Activated naive CD4-positive, alpha-beta T cell (primary cell): ENCODE measurements at places on chromosomes 6 and 20.

- no peak for DNase-seq
These were observed 154.2 kb upstream of the MAFB start for GRCh38 chr20:40843251-40843650.

DNA sequence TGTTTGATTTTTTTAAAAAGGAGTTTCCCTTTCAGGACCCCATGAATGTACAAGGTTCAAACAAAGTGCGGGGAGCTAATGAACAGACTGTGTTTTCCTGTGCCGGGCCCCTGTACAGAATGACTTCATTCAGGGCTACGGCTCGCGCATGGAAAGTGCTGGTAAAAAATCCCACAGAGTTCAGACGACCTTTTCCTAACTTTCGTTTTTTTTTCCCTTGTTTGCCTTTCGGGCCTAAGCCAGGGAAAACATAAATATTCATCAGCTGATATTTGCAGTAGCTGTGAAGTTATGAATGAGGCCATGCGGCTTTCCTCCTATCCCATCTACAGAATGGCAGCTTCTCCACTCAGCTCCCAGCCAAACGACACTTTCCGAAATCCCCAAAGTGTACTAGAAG, 74.0 kb downstream of the HAO1 start:
- no peak for DNase-seq

DNA sequence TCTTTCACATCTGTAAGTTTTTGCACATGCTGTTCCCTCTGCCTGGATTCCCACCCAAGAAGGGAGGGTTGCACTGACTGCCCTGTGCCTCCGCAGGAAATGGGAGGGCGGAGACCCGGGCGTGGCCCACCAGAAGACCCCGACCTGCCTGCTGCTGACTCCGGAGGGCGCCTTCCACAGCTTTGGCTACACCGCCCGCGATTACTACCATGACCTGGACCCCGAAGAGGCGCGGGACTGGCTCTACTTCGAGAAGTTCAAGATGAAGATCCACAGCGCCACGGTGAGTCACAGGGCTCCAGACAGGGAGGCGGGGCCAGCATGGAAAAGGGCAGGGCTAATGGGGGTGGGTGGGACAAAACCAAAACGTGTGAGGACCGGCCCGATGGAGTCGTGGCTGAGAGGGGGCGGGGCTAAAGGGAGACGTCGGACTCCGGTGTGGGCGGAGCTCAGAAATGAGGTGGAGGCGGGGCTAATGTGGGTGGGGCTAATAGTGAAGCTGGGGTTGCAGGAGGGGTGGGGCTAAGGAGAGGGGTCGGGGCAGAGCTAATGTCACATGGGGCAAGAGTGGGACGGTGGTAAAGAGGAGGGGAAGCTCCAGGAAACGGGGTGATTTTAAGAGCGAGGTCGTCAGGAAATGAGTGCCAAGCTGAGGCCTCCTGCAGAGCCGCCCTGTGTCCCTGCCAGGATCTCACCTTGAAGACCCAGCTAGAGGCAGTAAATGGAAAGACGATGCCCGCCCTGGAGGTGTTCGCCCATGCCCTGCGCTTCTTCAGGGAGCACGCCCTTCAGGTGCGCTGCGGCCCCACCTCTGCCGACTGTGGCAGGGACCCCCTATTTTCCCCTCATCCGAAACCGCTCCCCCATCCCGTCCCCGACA, 12.6 kb downstream of the HSPA12B start:
- DNase-seq: peak; percentile 55

DNA sequence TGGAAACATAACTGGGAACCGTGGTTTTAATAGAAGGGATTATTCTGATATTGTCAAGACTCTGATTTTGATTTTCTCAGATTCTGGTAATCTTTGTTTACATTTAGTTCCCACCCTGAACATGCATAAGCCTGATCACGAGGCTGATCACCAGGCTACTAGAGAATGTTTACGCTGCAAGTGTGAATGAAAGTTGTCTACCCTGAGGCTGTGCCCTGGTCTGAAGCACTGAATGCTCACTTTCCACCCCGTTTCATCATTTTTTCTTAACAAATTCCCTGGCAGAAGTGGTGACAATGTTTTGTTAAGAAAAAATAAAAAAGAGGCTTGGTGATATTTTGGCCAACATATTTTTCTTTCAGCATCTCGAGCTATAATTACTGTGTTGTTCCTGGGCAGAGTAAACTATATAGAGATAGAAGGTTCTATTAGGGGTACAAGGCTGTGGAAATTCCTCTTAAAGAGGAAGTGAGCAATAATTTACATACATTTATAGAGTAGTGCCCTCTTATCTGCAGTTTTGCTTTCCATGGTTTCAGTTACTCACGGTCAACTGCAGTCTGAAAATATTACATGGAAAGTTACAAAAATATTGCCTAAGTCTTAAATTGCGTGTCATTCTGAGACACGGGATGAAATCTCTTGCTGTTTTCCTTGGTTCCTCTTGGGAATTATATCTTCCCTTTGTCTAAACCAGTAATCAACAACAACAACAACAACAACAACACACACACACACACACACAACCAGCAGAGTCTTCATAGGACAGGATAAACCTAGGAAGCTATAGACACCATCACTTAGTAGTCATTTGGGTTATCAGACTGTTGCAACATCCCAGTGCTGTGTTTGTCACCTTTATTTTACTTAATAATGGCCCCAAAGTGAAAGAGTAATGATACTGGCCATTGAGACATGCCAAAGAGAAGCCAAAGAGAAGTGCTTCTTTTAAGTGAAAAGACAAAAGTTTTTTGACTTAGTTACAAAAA, 566.6 kb upstream of the CITED2 start:
- no peak for DNase-seq

GRCh38 chr20:52763321-52763853, 208.8 kb upstream of the TSHZ2 start:
- no peak for DNase-seq

DNA sequence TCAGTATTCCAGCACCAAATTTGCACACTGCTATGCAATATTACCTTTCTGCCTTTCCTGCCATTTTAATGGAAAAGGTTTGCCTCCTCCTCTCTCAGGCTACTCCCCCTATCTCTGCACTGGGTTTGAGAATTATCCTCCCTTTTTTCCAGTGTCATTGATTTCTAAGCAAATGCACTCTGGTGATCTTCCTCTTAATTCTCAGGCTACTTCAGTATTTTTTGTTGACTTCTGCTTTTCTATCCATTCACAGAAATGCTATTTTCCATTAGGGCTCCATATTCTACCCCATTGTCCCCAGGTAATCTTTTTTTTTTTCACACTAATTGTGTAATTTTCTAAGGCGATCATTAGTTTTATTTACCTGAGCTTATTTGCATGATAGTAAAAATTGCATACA, 144.0 kb downstream of the GJA1 start:
- no peak for DNase-seq

GRCh38 chr6:30885999-30886896, 1.9 kb downstream of the DDR1 start:
- DNase-seq: no peak

GRCh38 chr20:41169791-41170351, 32.5 kb downstream of the PLCG1 start:
- DNase-seq: no peak

DNA sequence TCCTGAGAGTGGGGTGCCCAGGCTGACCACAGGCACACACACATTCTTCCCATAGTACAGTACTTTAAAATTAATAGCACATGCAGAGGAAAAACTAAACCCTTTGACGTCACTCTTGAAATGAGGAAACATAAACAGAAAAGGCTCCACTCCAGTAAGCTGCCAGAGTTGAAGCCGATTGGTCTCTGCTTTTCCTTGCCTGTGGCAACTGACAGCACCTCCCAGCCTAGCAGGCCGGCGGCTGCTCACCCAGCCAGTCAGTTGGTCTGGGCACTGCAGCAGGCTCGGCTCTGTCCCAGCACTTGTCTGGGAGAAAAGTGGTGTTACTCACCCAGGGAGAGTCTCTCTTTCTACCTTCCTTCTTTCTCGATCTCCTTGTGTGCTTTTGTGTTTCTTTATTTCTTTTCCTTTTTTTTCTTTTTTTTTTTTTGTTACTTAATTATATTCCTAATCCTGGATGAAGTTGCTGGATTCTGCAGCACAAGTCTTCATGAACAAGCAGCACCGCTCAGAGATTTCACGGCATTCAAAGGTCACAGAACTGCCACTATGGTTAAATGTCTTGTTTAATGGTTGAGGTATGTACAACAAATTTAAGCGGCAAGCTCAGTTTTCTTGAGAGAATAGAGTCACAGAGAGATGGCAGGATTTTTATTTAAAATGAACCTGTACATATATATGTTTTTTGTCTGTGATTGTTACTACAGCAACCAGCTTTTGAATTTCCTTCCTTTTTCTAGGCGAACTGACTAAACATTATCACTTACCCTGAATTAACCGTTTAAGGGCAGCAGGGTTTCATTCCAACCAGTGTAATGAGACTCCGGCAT, at the start of gene PDE7B:
Gene PDE7B, plus strand, starts transcription at position 260 of the 830 bp plus-strand sequence.
- no peak for DNase-seq

GRCh38 chr6:158744986-158745430, 74.2 kb downstream of the EZR start:
- no peak for DNase-seq

DNA sequence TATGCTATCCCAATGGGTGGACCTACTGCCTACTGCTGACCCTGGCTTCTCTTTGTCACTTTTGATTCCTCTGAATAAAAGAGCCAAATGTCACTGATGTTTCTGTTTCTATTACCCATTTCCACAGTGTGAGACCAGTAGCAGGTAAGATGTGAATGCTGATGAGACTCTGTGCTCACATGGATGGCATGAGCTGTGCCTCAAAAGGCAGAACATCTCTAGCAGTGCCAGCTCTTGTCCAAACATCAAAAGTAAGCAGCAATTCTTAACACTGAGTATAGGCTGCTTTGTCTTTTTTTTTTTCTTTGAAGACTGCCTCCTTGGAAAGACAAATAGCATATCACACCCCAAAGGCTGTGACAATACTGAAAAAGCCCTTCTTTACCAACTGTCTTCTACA, 459.2 kb upstream of the RUNX2 start:
- no peak for DNase-seq

DNA sequence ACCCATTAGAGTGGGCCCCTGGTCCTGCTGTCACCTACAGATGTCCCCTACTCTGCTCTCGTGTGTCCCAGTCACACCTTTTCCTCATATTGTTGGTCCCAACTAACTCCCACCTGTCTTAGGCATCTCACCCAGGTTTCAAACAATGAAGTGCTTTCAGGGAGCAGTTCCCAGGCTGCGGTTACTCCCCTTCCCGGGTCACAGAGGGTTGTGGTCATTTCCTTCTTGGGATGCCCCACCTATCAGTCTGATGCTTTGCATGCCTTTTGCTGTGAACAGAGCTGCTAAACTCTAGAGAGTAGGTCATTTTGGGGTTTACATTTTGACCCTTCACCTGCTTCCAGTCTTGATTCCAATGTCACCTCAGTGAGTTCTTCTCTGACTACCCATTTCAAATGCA, 181.6 kb downstream of the CDC5L start:
- no peak for DNase-seq

DNA sequence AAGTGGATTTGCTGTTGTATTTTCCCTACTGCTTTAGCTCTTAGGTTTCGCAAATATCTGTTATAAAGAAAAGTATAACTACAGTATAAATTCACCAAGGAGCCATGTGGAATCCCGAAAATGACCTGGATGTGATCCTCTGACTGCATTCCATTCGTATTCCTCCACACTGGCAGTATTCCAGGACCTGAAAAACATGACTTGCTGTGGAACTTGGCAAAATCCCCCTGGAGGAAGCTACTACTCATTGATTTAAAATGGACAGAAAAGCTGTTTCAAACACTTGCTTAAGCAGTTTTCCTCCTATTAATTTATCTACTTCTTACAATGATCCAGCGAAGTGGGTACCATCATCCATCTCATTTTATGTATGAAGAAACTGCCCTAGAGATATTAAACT, 13.3 kb upstream of the ENPP5 start:
- no peak for DNase-seq

DNA sequence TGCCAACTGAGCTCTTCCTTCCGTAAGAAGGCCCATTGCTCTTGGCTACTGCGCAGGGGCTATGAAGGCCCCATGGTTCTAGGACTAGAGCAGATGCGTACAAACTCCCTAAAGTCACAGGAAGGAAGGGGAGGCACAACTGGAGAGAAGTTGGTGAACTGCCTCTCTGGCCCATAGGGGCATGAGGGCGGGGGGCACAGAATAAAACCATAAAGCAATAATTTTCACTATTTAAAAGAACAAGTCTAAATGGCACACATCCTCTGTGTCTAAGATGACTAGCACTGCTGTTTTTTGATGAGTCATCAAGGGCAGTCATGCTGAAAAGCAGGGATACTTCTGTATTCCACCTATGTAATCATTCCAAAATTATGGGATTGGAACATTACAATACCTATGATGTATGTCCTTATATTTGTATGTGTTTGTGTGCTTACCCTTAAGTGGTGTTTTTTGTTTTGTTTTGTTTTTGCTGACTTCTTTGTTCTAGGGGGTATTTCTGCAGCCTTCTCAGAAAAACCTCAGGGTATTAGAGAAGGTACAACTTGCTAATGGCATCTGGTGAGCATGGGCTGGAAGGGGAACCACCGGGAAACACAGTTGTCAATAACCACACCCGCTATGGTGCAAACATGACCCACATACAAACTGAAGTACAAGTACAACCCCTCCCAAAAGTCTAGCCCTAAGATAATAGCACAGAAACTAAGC, 36.9 kb downstream of the B4GALT5 start:
- DNase-seq: no peak

- DNase-seq: no peak
These were observed 102.8 kb downstream of the NRSN1 start for GRCh38 chr6:24228681-24229255.

GRCh38 chr6:2503816-2504494, 246.8 kb downstream of the MYLK4 start:
- no peak for DNase-seq

DNA sequence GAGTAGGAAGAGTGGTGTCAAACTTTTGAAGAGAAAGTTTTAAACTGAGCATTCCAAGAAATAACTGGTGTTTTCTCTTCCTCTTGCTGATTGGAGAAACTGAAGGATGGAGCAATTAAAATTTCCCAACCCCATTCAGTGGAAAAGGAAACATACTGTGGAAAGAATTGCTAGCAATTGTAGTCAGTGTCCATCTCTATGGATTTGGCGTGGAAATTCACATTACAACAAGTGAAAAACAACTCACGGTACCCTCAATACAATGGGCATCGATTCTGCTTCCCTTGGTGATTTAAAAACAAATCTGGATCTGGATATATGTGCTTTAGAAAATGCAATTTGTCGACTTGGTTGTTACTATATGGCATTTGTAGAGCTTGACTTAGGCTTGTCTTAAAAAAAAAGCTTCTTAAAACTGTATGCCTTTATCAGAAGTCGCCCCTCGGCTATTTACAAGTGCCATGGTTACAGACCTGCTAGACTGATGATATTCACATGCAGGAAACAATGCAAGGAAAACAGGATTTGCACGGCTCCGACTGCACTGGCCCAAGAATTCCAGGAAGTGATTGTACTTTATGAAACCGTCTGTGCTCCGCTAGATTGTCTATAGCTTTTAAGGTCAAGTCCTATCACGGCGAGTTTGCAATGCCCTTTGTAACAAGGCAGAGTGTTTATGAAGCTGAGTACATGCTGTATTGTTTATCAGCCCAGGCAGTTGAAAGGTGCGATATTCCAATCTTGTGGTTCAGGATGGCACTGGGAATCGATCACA, 131.7 kb upstream of the PHACTR1 start:
- DNase-seq: no peak

GRCh38 chr6:23696992-23697391, 429.0 kb upstream of the NRSN1 start:
- DNase-seq: no peak

- DNase-seq: no peak
These were observed 37.8 kb upstream of the ANKEF1 start for GRCh38 chr20:9996944-9997343.

- no peak for DNase-seq
These were observed 101.6 kb downstream of the ATXN1 start for GRCh38 chr6:16659466-16660156.

GRCh38 chr20:57908704-57909630, 199.2 kb upstream of the PMEPA1 start:
- DNase-seq: no peak

- DNase-seq: no peak
These were observed 28.4 kb downstream of the DPPA5 start for GRCh38 chr6:73325656-73326055.
